ENCODE measurements at places on chromosomes 7 and 10.
A peak's percentile ranks its signal among the peaks of the same experiment; 100 is the strongest.

- no peak for DNase-seq
These were observed 341.6 kb upstream of the MEOX2 start for GRCh38 chr7:16028103-16028502.

- DNase-seq = peak; percentile 7
These were observed 259.0 kb downstream of the ADRA2A start for GRCh38 chr10:111335826-111336225.

- DNase-seq = no peak
These were observed 213.2 kb upstream of the CTBP2 start for GRCh38 chr10:125373546-125373945.

DNA sequence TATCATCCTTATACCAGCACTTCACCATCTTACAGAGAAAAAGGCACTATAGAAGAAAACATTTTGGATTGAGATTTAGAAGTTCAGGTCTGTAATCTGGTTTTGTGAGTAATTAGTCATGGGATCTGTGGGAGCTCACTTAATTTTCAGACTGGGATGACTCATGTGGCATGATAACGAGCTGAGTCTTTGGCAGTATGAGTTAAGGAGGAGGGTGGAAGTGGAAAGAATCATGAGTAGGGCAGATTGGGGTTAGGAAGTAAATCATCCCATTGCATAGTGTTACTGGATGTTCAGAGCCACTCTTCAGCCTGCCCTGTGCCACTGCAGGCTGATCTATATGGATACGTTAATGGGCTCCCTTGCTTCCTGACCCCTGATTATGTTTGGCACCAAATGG lies 64.9 kb downstream of the ZNF92 start:
- DNase-seq = peak; percentile 6

GRCh38 chr10:7515439-7515838 lies 104.6 kb upstream of the SFMBT2 start:
- DNase-seq = no peak

- DNase-seq = no peak
These were observed 2.1 kb downstream of the CNNM2 start for GRCh38 chr10:102919992-102920739.

DNA sequence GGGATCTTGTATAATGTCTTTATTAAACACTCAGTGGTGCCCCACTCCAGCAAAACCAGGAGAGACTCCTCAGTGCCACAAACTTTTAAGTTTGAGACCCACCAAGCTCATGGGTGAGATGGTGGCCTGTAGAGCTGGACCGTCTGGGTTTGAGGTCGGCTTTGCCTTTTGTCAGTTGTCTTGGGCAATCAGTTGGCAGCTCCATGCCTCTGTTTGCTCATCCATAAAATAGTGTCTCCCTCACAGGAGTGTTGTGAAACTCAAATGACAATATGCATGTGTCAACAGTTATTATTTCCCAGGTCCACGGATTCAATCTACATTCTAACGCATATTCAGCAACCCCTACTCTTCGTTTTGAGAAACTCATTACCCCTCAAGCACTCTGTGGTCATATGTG lies 367.8 kb upstream of the C7orf33 start:
- DNase-seq = no peak

GRCh38 chr7:115227473-115228235 lies 305.8 kb downstream of the MDFIC start:
- DNase-seq = no peak

GRCh38 chr7:27735165-27735564 lies 4.8 kb upstream of the TAX1BP1 start:
- DNase-seq = no peak

DNA sequence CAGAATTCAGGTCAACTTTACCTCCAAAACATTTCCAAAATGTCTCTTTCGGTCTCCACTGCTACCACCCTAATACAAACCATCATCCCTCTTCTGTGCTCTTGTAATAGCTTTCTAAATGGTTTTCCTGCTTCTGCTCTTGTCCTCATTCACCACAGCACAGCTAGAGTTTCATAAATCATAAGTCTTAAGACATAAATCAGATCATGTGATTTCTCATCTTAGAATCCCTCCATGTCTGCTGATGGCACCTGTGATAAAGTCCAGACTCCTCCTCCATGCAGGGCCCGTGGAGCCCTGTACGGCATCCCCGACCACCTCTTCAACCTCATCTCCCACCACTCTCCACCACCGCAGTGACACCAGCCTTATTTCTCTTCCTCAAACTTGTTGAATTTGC lies 212.3 kb upstream of the MKLN1 start:
- DNase-seq = no peak

- no peak for DNase-seq
These were observed 264.9 kb downstream of the EXOC4 start for GRCh38 chr7:133517766-133518165.

- DNase-seq = no peak
These were observed 10.1 kb upstream of the SEMA3A start for GRCh38 chr7:84204655-84205054.

DNA sequence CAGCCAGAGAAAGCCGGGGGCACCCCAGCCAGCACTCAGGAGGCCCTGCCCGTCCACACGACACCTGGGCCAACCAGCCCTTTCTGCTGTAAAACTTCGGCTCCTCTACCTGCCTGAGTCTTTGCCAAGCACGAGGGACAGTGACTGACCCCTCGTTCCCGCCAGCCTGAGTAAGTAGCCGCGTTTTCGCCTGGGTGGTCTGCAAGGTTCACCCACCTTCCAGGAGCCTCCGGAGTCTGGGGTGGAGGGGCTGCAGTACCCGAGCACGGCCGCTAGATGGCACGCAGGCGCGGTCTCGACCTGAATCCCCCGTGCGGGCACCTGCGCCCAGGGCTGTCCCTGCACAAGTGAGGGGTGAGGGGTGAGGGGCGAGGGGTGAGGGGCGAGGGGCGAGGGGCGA lies 192.7 kb downstream of the PTPRN2 start:
- no peak for DNase-seq
